ENCODE measurements at places on chromosomes 4 and X.

DNA sequence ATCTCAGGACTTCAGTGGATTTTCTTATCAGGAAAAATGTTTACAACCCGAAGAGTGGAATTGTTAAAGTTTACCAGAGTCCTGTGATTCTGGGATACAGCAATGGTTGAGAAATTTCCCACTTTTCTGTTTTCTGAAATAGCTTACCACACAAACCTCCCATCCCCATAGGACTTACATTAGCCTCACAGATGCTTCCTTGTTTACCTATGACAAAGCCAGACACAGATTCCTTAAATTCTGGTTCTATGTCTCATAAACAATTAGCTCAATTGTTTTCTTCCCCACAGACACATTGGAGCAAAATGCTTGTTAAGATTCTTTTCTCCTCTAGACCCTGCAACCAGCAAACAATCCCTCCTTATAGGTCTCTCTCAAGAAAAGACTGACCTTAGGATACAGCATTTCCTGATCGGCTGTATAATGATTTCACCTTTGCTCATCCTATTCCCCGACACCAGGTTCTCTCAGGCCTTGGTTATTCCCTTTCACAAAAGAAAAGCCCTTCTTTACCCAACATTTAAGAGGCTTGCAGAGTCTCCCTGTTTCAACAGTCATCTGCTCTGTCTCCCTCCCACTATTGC, 886.2 kb downstream of the ARAP2 start:
- no peak for DNase-seq

DNA sequence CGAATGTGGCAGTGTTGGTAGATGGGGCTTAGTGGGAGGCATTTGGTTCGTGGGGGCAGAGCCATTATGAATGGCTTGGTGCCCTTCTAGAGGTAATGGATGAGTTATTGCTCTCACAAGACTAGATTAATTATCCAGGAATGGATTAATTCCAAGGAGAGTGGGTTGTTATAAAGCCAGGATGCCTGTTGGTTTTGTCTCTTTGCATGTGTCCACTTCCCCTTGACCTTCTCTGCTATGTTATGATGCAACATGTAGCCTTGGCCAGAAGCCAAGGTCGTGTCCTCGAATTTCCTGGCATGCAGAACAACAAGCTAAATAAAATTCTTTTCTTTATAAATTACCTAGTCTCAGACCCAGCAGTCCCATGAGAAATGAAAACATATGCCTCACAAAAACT, 111.2 kb upstream of the PLS3 start:
- no peak for DNase-seq

DNA sequence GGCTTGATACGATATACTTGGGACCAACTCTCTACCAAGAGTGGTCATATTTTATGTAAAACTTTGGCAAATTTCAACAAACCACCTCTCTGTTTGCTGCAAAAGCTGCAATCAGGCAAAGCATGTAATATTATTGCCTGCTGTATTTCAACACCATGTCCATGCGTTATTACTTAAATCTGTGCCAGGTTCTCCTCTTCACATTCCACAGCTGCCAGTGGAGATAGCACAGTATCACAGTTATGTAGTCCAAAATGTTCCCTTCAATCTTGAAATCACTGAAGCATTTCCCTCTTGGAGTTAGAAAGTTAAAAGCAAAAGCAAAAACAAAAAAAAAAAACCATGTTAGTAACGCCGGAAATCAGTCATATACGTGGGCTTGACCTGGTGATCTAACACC, 396.7 kb upstream of the MAGEC2 start:
- DNase-seq, result no peak

DNA sequence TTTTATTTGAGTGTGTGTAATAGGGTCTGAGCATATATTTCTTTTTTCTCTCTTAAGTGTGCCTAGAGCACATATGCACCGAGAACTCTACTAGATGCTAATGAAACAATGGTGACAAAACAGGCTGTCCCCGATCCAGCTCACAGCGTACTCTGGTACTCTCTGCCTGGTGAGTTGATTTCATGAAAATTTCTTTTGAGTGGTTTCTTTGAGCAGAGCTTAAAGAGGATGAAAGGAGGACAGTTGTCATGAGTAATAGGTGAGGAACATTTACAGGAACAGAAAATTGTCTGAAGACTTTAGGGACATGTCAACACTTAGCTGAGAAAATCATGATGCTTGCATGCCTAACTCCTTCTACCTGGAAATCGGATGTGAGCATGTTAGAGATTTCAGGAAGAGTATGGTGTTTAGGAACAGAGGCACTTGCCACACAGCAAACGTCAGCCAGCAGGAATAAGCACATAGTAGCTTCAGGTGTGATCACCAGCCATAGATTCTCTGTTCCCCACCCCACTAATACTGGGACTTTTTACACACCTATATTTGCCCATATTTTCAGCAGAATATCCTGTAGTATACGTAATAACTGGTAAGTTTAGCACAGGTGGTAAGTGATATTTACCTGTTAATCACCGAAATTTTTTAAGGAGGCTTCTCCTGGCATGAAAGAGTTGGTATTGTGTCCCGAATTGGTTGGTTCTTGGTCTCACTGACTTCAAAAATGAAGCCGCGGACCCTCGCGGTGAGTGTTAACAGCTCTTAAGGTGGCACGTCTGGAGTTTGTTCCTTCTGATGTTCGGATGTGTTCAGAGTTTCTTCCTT, 111.1 kb downstream of the ZNF330 start:
- no peak for DNase-seq

DNA sequence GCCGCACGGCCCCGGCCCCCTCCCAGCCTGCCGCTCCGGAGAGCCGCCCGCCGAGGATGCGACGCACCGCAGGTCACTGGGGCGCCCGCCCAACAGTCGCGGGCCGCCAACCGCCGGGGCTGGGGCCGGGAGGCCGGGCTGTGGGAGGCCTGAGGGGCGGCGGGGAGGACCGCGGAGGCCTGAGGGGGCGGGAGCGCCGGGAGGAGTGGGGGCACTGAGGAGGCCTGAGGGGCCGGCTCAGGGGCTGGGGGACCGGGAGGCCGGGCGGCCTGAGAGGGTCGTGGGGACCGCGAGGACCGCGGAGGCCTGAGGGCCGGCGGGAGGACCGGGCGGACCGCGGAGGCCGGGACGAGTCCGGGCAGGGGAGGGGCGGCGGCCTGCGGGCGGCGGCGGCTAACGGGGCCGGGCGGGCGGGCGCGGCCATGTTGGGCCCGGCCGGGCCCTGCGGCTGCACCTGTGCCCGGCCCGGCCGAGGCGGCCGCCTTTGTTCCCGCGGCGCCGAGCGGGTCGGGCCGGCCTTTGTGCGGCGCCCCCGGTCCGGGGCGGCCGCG, 353 bp downstream of the NSD2 start:
- no peak for DNase-seq

- DNase-seq, result no peak
These were observed 154.9 kb upstream of the PJA1 start for GRCh38 chrX:69320116-69320515.

DNA sequence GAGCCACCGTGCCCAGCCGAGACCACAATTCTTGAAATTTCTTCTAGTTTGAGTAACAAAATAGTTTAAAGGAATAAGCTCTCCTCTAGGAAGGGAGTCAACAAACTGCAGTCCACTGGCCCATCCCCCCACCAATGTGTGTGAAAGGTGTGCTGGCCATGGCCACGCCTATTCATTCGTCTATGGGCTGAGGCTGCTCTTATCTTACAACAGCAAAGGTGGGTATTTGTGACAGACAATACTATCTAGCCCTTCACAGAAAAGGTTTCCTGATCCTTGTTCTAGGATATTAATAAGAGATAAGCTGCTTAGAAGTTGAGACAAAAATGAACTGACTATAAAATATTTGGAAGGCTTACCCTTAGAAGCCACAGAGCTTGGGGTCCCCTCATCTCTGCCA, 41.2 kb downstream of the BEND2 start:
- no peak for DNase-seq

GRCh38 chr4:109861271-109861670, 13.4 kb downstream of the LRIT3 start:
- no peak for DNase-seq

- DNase-seq, result no peak
These were observed 107.4 kb upstream of the FTHL17 start for GRCh38 chrX:31179203-31179602.

GRCh38 chr4:124431653-124432192, 280.8 kb downstream of the ANKRD50 start:
- no peak for DNase-seq

- no peak for DNase-seq
These were observed 201.8 kb downstream of the SLC39A8 start for GRCh38 chr4:102143433-102143832.

GRCh38 chrX:47200385-47201150, 6.9 kb downstream of the UBA1 start:
- no peak for DNase-seq

DNA sequence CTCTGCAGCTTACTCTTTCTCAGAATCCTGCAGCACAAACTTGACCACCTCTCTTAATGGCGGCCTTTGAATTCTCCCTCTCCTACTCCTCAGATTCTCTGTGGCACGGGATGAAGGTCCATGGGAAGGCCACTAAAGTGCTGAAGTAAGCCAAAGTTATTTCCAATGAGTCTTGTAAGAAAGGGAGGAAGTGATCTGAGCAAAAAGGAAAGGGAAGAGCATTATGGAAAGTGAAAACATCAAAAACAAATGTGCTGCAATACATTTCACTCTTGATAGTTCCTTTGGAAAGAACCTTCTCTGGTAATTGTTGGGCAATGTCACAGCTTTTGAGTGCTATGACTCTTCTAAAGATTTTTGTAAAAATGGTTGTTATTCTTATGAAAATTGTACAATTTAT, 54.3 kb upstream of the CAMK2D start:
- DNase-seq, result no peak

DNA sequence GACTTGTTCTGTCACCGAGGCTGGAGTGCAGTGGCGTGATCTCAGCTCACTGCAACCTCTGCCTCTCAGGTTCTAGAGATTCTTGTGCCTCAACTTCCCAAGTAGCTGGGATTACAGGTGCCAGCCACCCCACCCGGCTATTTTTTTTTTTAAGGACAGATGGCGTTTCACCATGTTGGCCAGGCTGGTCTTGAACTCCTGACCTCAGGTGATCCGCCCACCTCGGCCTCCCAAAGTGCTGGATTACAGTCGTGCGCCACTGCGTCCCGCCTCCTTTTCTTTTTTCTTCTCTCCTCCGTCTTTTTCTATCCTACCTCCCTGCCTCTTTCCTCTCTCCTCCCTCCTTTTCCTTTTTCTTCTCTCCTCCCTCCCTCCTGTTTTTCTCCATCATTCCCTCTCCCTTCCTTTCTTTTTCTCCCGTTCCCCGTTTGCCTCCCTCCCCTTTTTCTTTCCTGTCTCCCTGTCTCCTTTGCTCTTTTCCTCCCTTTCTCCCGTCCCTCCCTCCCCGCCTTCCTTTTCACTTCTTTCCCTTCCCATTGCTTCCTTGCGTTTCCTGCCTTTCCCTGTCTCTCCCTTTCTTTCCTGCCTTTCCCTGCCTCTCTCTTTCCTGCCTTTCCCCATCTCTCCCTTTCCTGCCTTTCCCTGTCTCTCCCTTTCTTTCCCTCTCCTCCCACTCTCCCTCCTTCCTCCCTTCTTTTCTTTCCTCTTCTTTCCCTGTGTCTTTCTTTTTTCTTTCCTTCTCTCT, 2.1 kb upstream of the SLC25A6 start:
- no peak for DNase-seq

GRCh38 chrX:154990496-154990895, 32.0 kb downstream of the F8 start:
- no peak for DNase-seq

DNA sequence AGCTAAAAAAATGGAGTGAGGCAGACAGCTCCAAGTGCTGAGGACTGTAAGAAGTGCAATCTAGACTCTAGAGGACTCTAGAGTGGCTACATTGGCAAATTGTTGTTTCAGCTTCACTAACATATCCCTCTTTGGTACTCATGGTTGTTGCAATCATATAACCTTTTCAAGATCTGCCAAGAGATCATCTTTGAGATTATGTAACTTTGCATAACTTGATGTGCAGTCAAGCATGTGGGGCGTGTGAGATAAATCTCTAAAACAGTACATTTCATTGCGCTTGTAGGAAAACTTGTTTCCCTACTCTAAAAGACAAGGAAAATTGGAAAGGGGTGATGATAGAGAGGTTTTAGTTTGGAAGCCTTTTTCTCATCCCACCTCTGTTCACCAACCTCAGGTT, 11.2 kb upstream of the BRS3 start:
- DNase-seq, result no peak

DNA sequence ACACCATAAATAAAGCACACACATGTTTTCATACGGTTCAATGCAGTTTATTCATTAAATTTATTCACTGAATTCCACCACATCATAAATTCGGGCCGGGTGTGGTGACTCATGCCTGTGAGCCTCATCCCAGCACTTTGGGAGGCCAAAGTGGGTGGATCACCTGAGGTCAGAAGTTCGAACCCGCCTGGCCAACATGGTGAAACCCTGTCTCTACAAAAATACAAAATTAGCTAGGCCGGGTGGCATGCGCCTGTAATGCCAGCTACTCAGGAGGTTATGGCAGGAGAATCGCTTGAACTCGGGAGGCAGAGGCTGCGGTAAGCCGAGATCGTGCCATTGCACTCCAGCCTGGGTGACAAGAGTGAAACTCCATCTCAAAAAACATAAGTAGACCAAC, 131.6 kb downstream of the PDS5A start:
- no peak for DNase-seq

- no peak for DNase-seq
These were observed 30.2 kb upstream of the TSPAN5 start for GRCh38 chr4:98688411-98689290.

GRCh38 chr4:39486221-39486804, 27.5 kb downstream of the LIAS start:
- no peak for DNase-seq

- DNase-seq, result no peak
These were observed 22.1 kb downstream of the STAP1 start for GRCh38 chr4:67580577-67580976.

- DNase-seq, result no peak
These were observed 20.9 kb downstream of the PAGE4 start for GRCh38 chrX:49850028-49850427.

DNA sequence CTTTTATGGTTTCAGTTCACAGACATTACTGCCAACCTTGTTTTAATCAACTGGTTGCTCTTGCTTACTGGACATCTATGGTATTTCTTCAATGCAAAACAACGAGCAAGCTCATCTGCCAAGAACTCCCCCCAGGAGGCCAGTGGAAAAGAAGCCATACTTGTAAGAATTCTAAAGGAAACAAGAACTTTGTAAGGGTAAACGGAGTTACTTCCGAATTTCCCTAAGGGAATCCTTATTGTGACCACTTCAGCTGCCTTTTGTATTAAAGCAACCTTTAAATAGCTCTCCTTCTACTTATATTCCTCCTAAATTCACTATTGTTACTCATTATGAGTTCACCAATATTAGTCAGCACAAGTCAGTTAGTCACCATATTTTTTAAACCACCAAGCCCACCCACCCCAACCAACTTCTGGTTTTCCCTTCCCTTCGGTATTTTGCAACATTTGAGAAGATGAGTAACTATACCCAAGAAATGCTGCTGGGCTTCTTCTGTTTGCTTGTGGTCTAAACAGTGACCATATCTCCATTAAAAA, 602.8 kb upstream of the DIPK2B start:
- no peak for DNase-seq

Data from stimulated activated CD4-positive, alpha-beta T cell treated with anti-CD3 and anti-CD28 coated beads, Interleukin-12 subunit alpha, Interleukin-12 subunit beta, amount 100 ng/mL, for 24 hours (primary cell).